ENCODE measurements at places on chromosomes 2 and 18. TPM values are rescaled to one million over a fixed set of nuclear protein-coding genes. Genes with fewer than 3 reads are reported as not detected.

The NEMP2 gene
- total RNA-seq = 5.6 TPM

The STARD6 gene
- total RNA-seq = 0.14 TPM

The ABCG5 gene
- not detected for total RNA-seq

The HOXD8 gene
- total RNA-seq = 6.5 TPM

The TWIST2 gene
- 24.1 TPM for total RNA-seq

The LIMS3 gene
- total RNA-seq = 1.2 TPM

The CRACDL gene
- 2.3 TPM for total RNA-seq

The HNMT gene
- total RNA-seq = 1.2 TPM

The CRYGD gene
- total RNA-seq = not detected

The USP37 gene
- 11.7 TPM for total RNA-seq

The RAB6C gene
- total RNA-seq = not detected

The ZAP70 gene
- total RNA-seq = not detected

The C2orf15 gene
- 0.60 TPM for total RNA-seq

Data from foreskin keratinocyte (primary cell).